Activated CD8-positive, alpha-beta T cell treated with anti-CD3 and anti-CD28 coated beads, Interleukin-2, amount 10 ng/mL, durations not matched to agents 7 days and 5 days (primary cell): ENCODE measurements at places on chromosomes 13 and 19. TPM values are rescaled to one million over a fixed set of nuclear protein-coding genes. Genes with fewer than 3 reads are reported as not detected.

Gene CEBPA
- total RNA-seq, result 0.11 TPM

Gene ERICH4
- not detected for total RNA-seq

Gene LACC1
- 1.1 TPM for total RNA-seq

Gene CA11
- total RNA-seq, result 6.3 TPM

Gene CYSLTR2
- 3.3 TPM for total RNA-seq

Gene TRMT1
- total RNA-seq, result 60.3 TPM

Gene FXYD3
- not detected for total RNA-seq

Gene PNMA8A
- total RNA-seq, result not detected

Gene ZNF681
- total RNA-seq, result 5.5 TPM

DNA sequence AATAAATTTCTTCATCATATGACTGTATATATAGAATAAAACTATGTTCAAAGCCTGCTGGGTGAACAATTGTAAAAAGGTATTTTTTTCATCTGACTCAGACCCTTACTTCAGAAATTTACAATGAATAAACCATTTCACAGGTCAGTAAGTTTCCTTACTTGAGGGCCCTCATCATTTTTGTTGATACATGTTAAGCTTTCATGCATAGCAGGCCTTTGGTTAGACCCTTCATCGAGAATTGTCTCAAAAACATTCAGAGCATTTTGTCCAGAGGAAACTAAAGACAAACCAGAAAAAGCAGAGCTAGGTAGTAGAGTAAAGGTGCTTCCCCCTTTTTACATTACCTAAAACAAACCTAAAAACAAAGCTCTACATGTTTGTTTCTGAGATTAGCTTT lies 46.2 kb downstream of the FNDC3A start:
- no peak overlapping the region for H3K27ac ChIP-seq
- peaks cover 3% of the 10 kb centered on the region for H3K4me1 ChIP-seq
- DNase-seq, result no peak
- H3K4me3 ChIP-seq, result no peak overlapping the region

- no peak for DNase-seq
- peaks cover 23% of the 10 kb centered on the region for H3K4me1 ChIP-seq
- H3K4me3 ChIP-seq, result no peak overlapping the region
- H3K27me3 ChIP-seq, result no peaks in the 10 kb centered on the region
Observed at GRCh38 chr19:57437931-57438330, 2.8 kb downstream of the ZNF749 start.

- no peaks in the 10 kb centered on the region for H3K27me3 ChIP-seq
- DNase-seq, result no peak
- no peak overlapping the region for H3K27ac ChIP-seq
Observed at GRCh38 chr13:112769615-112770014, 79.8 kb downstream of the ATP11A start.

- no peaks in the 10 kb centered on the region for H3K36me3 ChIP-seq
- no peaks in the 10 kb centered on the region for H3K4me1 ChIP-seq
- H3K27me3 ChIP-seq, result peaks cover 7% of the 10 kb centered on the region
- no peak overlapping the region for H3K27ac ChIP-seq
- DNase-seq, result peak; percentile 63
Observed at GRCh38 chr19:56333506-56333905, 18.9 kb upstream of the ZSCAN5A start.

- DNase-seq, result peak; percentile 47
- H3K4me1 ChIP-seq, result peaks cover 2% of the 10 kb centered on the region
- H3K4me3 ChIP-seq, result no peak overlapping the region
- no peak overlapping the region for H3K27ac ChIP-seq
- no peaks in the 10 kb centered on the region for H3K36me3 ChIP-seq
Observed at GRCh38 chr19:5547881-5548280, 19.9 kb downstream of the TINCR start.

DNA sequence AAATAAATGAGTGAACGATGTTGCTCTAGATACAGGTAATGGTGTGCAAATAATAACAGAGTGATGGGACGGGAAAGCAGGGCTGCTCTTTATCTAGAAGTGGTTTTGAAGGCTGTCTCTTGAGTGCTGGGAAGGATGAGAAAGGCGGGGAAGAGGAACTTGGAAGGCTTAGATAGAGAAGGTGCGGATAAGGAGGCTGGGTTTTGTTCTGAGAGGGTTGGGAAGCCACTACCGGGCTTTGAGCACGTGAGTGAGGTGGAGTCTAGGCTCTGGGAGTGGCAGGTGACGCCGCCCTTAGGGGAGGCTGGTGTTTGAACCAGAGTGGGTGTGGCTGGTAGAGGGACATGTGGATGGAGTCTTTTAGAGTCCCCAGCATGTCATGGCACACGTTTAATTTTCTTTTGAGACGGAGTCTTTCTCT lies 811 bp downstream of the ARMC6 start:
- H3K27me3 ChIP-seq, result no peaks in the 10 kb centered on the region
- peak; percentile 89 for DNase-seq
- peak overlapping the region; percentile 78 for H3K4me3 ChIP-seq
- peaks cover 33% of the 10 kb centered on the region for H3K4me1 ChIP-seq
- peaks cover 38% of the 10 kb centered on the region for H3K36me3 ChIP-seq
- peak overlapping the region; percentile 93 for H3K27ac ChIP-seq

DNA sequence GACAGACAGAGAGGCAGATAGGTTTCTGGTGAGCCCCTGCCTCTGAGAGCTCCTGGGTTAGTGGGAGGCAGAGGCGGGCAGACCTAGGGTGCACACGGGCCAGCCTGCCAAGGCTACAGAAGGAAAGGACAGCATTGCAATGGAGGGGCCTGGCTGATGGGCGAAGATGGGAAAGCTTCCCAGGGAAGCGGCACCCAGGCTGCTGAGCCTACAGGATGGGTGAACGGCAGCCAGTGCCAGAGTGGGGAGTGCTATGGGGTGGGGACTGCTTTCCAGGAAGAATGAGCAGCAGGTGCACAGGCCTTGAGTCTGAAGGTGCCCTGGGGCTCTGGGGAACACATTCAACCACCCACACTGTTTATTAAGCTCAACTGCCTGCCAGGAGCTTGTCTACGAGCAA lies 702 bp upstream of the MAG start:
- no peaks in the 10 kb centered on the region for H3K36me3 ChIP-seq
- no peak for DNase-seq
- no peaks in the 10 kb centered on the region for H3K4me1 ChIP-seq
- no peak overlapping the region for H3K4me3 ChIP-seq

DNA sequence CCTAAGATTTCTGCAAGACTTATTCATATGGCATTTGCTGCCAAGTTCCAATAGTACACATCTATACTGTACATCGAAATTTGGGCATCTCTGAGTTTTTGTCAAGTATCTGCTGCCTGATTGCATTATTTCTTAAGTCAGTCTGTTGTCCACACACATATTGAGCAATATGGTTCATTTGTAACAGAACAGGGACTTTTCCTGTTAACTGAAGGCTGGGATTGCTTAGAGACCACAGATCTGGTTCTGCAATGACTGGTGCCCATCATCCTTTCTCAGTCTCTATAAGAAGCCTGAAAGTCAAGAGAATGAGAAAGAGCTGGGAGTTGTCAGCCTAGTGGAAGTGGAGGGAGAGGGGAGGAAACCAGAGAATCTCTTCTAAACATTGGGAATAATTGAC lies 22.5 kb upstream of the MYCBP2 start:
- DNase-seq, result no peak
- no peaks in the 10 kb centered on the region for H3K27me3 ChIP-seq
- no peak overlapping the region for H3K4me3 ChIP-seq
- no peaks in the 10 kb centered on the region for H3K36me3 ChIP-seq
- peaks cover 15% of the 10 kb centered on the region for H3K4me1 ChIP-seq

GRCh38 chr13:35761440-35762252 lies 285.2 kb upstream of the MAB21L1 start:
- no peaks in the 10 kb centered on the region for H3K27me3 ChIP-seq
- no peaks in the 10 kb centered on the region for H3K4me1 ChIP-seq
- H3K36me3 ChIP-seq, result no peaks in the 10 kb centered on the region
- H3K27ac ChIP-seq, result no peak overlapping the region
- no peak for DNase-seq
- no peak overlapping the region for H3K4me3 ChIP-seq

GRCh38 chr13:30319130-30319529 lies 11.8 kb upstream of the KATNAL1 start:
- DNase-seq, result no peak
- peaks cover 4% of the 10 kb centered on the region for H3K27me3 ChIP-seq
- H3K36me3 ChIP-seq, result no peaks in the 10 kb centered on the region
- no peaks in the 10 kb centered on the region for H3K4me1 ChIP-seq

- H3K36me3 ChIP-seq, result no peaks in the 10 kb centered on the region
- peak overlapping the region; percentile 62 for H3K4me3 ChIP-seq
- DNase-seq, result peak; percentile 64
- peaks cover 5% of the 10 kb centered on the region for H3K27me3 ChIP-seq
- H3K27ac ChIP-seq, result no peak overlapping the region
Observed at GRCh38 chr19:13872695-13873389, 4.1 kb upstream of the NANOS3 start.

GRCh38 chr13:70523622-70524021 lies 415.4 kb upstream of the KLHL1 start:
- no peaks in the 10 kb centered on the region for H3K36me3 ChIP-seq
- no peak overlapping the region for H3K27ac ChIP-seq
- no peak overlapping the region for H3K4me3 ChIP-seq
- no peaks in the 10 kb centered on the region for H3K4me1 ChIP-seq

- no peak overlapping the region for H3K27ac ChIP-seq
- DNase-seq, result no peak
- no peak overlapping the region for H3K4me3 ChIP-seq
- H3K4me1 ChIP-seq, result no peaks in the 10 kb centered on the region
- H3K36me3 ChIP-seq, result no peaks in the 10 kb centered on the region
- H3K27me3 ChIP-seq, result no peaks in the 10 kb centered on the region
Observed at GRCh38 chr13:70386919-70387318, 278.7 kb upstream of the KLHL1 start.

GRCh38 chr13:27967736-27968315 lies 1.3 kb downstream of the CDX2 start:
- H3K36me3 ChIP-seq, result peaks cover 2% of the 10 kb centered on the region
- peak overlapping the region; percentile 46 for H3K27ac ChIP-seq
- no peak for DNase-seq
- peaks cover 75% of the 10 kb centered on the region for H3K27me3 ChIP-seq
- peak overlapping the region; percentile 36 for H3K4me3 ChIP-seq

DNA sequence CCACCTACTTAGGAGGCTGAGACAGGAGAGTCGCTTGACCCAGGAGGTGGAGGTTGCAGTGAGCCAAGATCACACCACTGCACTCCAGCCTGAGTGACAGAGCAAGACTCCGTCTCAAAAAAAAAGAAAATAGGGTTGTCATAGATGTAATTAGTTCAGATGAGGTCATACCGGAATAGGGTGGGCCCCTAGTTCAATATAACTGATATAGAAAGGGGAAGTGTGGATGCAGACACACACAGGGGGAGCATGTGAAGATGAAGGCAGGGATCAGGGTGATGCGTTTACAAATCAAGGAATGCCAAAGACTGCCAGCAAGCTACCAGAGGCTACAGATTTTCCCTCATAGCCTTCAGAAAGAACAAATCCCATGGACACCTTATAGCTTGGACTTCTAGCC lies 24.3 kb upstream of the EEF1AKMT1 start:
- peaks cover 10% of the 10 kb centered on the region for H3K4me1 ChIP-seq

GRCh38 chr13:80830431-80830830 lies 489.5 kb upstream of the SPRY2 start:
- DNase-seq, result no peak
- no peak overlapping the region for H3K4me3 ChIP-seq
- H3K36me3 ChIP-seq, result no peaks in the 10 kb centered on the region
- H3K27ac ChIP-seq, result no peak overlapping the region
- no peaks in the 10 kb centered on the region for H3K27me3 ChIP-seq

GRCh38 chr19:6047741-6048251 lies 62.5 kb downstream of the RFX2 start:
- no peaks in the 10 kb centered on the region for H3K27me3 ChIP-seq
- no peak overlapping the region for H3K27ac ChIP-seq
- peaks cover 5% of the 10 kb centered on the region for H3K4me1 ChIP-seq
- no peaks in the 10 kb centered on the region for H3K36me3 ChIP-seq
- DNase-seq, result no peak

- H3K4me3 ChIP-seq, result no peak overlapping the region
- DNase-seq, result no peak
- H3K4me1 ChIP-seq, result peaks cover 52% of the 10 kb centered on the region
Observed at GRCh38 chr19:10191347-10191746, 3.4 kb downstream of the DNMT1 start.

DNA sequence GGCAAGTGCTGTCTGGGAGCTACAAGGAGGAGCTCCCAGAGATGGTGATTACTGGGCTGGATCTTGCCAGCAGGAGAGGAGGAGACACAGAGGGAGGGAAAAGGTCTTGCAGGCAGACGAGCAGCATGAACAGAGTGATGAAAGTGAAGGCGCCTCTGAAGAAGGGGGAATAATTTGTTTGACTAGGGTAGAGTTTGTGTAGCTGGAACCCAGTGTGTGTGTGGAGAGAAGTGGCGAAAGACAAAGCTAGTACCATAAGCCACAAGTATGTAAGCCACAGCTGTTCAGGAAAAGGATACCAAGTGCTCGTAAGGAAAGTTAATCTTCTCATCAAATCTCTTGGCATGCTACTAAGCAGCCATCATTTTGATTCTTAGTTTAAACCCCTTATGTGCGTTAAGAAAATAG lies 5.4 kb downstream of the FLT1 start:
- H3K4me3 ChIP-seq, result no peak overlapping the region
- no peaks in the 10 kb centered on the region for H3K36me3 ChIP-seq
- H3K27ac ChIP-seq, result no peak overlapping the region
- DNase-seq, result no peak

DNA sequence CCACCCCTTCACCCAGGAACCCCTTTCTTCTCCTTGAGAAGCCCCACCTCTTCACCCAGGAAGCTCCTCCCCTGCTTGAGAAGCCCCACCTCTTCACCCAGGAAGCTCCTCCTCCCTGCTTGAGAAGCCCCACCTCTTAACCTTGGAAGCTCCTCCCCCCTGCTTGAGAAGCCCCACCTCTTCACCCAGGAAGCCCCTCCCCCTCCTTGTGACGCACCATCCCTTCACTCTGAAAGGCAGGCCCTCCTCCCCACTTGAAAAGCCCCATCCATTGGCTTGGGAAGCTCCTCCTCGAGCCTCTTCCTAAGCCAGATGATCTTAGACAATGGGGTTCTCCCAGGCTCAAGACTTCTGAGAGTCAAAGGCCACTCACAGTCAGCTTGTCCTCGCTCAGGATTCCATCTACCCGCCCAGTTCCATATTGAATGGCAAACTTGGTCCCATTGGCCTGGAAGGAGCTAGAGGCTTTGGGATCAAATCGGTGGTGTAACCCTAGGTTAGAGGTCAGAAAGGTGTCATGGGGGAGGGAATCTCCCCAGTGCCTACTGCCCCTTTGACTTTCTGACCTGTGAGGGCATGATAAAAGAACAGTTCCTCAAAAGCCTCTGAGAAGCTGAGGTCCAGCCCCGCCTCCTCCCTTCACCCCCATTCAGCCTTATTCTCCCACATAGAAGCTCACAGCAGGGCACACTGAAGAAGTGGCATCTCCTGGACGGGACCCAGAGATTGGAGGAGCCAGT lies 4.0 kb downstream of the NAPSA start:
- DNase-seq, result no peak
- H3K4me1 ChIP-seq, result peaks cover 80% of the 10 kb centered on the region
- H3K4me3 ChIP-seq, result no peak overlapping the region
- peaks cover 12% of the 10 kb centered on the region for H3K36me3 ChIP-seq
- no peak overlapping the region for H3K27ac ChIP-seq

- H3K4me1 ChIP-seq, result no peaks in the 10 kb centered on the region
- peaks cover 37% of the 10 kb centered on the region for H3K27me3 ChIP-seq
- no peak overlapping the region for H3K4me3 ChIP-seq
Observed at GRCh38 chr19:46042252-46042883, 1.6 kb upstream of the IGFL4 start.

- peak; percentile 76 for DNase-seq
- H3K36me3 ChIP-seq, result peaks cover 8% of the 10 kb centered on the region
- H3K4me3 ChIP-seq, result peak overlapping the region; percentile 12
- peaks cover 10% of the 10 kb centered on the region for H3K27me3 ChIP-seq
- peak overlapping the region; percentile 81 for H3K27ac ChIP-seq
Observed at GRCh38 chr13:78022164-78022877, 103.7 kb upstream of the EDNRB start.
